ENCODE measurements at places on chromosomes 4 and X.

DNA sequence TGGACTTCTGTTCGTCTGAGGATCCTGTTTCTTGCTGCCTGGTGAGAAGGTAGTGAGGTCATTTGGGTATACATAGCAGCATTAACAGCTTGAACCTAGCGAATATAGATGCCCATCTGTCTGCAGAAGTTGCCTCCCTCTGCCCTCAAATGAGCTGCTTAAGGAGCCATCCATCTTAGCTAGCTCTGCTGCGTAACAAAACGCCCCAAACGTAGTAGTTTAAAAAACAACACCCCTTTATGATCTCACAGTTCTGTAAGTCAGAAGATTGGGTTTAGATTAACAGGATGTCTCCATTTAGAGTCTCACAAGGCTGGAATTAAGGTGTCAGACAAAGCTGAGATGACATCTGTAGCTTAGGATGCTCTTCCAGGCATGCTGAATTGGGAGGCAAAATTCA is 185.3 kb downstream of the DHRSX start:
- no peak for DNase-seq

DNA sequence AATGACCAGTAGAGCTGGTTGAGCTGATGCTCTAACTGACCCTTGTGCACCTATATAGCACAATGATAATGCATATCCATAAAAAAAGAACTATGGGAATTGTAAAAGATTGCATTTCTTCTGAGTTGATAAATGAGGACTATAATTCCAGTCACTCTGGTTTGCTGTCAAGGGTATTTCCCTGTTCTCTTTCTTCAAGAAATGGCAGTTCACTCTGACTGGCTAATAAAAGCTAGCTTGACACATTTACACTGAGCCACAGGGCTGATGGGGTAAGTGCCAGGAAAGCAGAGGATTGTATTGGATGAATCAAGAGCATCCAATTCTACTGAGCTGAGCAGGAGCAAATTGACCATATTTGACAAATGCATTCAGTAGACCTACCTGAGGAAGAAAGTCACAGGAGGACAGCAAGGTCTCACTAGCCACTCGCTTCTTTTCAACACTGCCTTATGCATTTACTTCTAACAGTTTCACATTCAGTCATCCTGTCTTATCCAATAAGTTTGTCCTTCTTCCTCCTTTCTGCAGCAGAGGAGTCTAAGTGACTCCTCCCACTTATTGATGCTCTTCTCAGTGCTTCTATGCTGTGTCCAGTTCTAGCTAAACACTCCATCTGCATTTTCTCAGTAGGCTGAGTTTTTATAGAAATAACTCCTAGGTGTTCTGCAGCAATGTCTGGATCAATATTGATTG is 43.0 kb downstream of the RBMX2 start:
- no peak for DNase-seq

DNA sequence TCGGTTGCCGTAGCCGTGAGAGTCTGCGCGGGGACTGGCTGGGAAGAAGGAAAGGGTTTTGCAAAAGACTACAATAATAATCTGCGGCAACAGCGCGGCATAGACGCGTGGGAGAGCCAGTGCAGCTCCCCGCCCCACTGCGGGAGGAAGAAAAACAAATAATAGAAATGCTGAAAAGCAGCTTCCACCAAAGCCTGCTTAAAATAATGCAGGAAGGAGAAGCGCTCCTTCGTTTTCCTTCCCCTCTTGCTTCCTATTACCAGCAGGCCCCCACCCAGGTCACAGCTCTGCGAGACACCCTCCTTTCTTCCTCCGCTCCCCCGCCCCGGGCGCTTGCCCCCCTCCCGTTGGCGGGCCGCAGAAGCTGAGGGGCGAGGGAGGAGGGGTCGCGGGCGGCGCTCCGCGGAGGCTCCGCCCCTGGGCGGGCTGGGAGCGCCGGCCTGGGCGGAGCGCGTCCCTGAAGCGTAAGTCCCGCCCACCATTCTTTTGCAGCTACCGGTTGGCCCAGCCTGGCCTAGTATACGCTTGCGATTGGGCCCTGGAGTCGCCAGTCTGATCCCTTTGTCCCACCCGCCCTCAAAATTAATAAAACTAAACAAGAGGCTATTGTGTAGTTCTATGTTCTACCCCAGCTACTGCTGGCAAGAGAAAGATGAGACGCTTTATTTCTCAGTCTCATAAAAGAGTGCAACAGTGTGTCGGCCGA is 636 bp upstream of the AMOT start:
- peak; percentile 86 for DNase-seq

GRCh38 chr4:168514249-168514852 is 17.5 kb downstream of the PALLD start:
- no peak for DNase-seq

GRCh38 chr4:154720123-154720522 is 23.7 kb upstream of the LRAT start:
- no peak for DNase-seq

- no peak for DNase-seq
These were observed 80.2 kb upstream of the ESX1 start for GRCh38 chrX:104334971-104335370.

DNA sequence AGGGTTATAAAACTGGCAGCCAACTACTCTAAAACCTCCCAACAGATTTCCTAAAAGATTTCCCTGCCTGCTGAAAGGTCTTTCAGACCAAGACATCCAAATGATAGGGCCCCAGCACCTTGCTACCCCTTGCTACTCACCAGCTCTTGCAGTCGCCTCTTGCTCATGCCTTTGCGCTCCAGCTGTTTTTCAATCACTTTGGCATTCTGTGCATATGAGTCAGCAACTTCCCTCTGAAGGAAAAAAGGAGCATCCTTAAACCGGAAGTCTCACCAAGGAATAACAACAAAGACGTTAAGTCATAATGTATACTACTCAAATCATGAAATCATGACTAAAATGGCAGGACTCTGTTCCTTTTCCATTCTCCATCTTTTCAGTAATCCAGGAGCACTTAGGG is 24.0 kb downstream of the STEEP1 start:
- DNase-seq, result no peak

DNA sequence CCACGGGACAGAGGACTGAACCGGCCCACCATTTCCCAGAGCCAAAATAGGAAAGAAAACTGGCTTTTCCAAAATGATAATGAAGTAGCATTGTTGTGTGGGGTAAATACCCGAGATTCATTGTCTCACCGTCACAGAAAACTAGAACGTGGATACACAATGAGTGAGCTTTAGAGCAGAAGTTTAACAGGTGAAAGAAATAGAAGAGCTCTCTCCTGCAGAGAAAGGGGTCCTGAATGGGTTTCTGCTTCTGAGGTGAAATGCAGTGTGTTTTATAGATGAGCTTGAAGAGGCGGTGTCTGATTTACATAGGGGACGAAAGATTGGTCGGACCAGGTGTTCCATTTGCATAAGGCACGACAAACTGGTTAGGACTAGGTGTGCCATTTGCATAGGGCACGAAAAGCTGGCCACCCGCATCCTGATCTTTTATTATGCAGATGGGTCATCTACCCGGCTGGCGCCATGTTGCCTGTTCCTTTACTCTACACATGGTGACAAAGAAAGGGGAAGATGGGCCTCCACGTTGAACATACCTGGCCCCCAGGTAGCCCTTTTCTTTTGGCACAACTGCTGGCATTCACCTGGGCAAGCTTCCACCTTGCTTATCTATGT is 118.1 kb downstream of the ATXN3L start:
- no peak for DNase-seq

DNA sequence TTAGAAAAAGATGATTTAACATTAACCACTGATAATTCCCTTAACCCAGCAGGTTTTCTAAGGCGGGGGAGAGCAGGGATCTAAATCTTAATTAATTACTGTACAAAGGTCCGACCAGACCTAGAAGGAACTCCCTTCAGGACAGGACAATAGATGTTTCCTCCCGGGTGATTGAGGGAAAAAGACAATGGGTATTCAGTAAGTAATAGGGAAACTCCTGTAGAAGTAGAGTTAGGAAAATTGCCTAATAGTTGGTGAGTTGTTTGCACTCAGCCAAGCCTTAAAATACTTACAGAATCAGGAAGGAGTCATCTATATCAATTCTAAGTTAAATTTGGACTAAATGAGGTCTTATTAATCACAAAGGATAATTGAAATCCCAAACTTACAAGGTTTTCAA is 5.8 kb upstream of the SRD5A3 start:
- DNase-seq, result no peak

GRCh38 chrX:1358793-1359476 is 22.4 kb downstream of the IL3RA start:
- DNase-seq, result no peak

- DNase-seq, result no peak
These were observed 150.7 kb downstream of the PDGFC start for GRCh38 chr4:156820931-156821330.

GRCh38 chr4:123116412-123116811 is 194.0 kb upstream of the NUDT6 start:
- no peak for DNase-seq

DNA sequence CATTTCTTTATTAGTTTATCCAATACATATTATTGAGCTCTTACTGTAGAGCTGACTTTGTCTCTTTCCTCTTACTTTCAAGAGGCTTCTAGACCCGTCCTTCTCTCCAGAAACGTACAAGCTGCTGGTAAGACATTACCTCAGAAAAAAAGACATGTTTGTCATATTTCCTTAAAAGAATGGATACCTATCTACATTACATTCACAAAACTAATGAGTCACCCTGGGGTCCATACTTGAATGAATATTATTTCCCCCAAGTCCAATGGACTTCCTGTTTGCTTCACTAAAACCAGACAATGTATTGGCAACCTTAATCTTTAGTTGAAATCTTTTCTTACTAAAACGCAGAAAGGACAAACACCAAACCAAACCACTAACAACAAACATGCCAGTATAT is 176.5 kb upstream of the CLNK start:
- no peak for DNase-seq

- DNase-seq, result no peak
These were observed 62.9 kb downstream of the MAOA start for GRCh38 chrX:43718956-43719355.

GRCh38 chr4:100060765-100061416 is 110.8 kb upstream of the H2AZ1 start:
- DNase-seq, result no peak

- DNase-seq, result no peak
These were observed 15.6 kb upstream of the NAT8L start for GRCh38 chr4:2043396-2044118.

DNA sequence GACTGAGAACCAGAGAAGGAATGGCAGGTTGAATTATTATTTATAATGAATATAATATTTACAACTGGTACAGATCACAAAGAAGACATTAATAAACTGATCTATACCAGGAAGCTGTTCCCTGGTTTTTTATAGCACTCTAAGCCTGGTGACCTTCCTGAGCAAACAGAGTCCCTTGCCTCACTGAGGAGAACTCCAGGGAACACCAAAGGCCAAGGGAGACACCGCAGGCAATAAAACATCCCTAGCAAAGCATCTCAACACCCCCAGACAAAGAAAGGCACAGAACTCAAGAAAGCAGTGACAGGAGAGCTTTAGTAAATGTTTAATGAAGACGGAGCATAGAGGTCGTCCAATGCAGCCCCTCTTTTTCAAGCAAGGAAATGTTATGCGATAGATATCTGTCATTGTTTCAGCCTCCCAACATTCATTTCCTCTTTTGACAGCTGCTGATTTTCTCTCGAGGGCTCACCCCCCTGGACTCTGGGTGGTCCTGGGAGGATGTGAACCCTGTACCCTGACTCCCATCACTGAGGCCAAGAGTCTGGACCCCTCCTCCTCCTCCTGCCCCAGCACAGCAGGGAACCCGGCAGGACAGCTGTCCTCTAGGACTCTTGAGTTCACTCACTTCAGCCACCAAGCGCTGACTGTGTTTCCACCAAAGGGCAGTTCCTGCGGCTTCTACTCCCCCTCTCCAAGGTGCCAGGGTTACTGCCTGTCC is 342.5 kb upstream of the GATB start:
- no peak for DNase-seq

- DNase-seq, result no peak
These were observed 388.0 kb upstream of the GALNT7 start for GRCh38 chr4:172780566-172781081.

DNA sequence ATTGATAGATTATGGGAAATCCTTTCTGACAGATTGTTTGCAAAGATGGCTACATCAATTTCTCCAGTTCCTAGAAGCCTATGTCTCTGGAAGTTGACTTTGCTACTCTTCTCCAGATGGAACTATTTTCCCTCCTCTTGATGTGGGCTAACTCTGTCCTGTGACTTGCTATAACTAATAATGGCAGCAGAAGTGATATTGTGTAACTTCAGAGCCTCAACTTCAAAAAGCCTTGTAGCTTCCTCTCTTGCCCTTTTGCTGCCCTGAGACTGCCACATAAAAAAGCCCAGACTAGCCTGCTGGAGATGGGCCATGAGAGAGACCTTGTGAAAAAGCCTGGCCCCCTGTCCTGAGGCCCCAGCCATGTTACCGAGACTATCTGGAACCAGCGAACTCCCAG is 210.7 kb upstream of the SLC7A11 start:
- no peak for DNase-seq

DNA sequence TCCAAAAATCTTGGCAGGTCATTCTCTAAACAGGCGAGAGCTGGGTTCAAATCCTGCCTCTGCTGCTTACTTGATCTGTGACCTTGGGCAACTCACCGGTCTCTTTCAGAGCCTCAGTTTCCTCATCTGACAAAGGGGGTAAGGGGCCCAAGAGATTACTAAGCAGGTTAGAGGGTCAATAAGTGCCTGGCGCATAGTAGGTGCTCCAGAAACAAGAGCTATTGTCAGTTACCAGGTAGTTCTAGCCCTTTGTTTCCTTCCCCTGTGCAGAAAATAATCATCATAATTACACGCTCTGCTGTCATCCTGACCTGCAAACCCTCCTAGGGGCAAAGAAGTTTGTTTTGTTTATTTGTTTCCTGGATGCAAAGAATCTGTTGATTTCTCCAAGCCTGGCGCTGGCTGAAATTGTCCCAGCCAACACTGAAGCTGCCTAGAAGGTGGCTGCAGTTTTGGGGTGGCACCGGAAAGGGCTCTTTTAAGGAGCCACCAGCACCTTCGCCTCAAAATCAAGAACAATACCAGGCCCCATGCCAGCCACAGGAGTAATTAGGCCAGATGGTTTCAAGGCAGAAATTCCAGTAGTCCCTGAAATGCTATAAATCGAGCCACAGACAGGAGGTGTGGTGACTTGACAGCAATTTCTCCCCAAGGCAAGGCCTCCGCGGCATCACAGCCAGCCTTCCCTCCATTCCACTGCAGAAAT is 10.2 kb upstream of the KIAA0232 start:
- no peak for DNase-seq

- peak; percentile 90 for DNase-seq
These were observed at the start of gene SOWAHB for GRCh38 chr4:76897536-76898384. SOWAHB (minus strand) TSS chr4:76898144; CDS start chr4:76897849, 295 bp downstream.

GRCh38 chr4:179313823-179314222 is 1871.6 kb upstream of the AGA start:
- DNase-seq, result no peak

GRCh38 chrX:50103866-50104566 is 96.8 kb downstream of the AKAP4 start:
- DNase-seq, result no peak

DNA sequence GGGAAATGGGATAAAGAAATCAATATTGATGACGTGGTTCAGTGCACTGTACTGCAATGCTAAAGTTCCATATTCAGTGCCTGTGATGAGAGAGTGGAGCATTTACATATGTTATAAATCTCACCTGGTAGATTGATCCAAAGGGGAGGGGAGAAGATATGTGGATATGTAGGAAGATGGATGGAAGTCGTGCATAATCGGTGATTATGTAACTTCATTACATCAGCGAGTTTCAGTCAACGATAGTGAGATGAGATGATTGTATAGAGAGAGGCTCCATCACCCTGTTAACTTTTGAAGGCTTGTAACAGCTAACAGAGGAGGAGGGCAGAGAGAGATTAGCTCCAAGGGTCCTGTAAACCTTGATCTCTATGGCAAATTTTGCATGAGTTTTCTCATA is 1.8 kb downstream of the IL1RAPL1 start:
- no peak for DNase-seq
